NCI-H1417 (cell line): ENCODE measurements at places on chromosomes 12 and 14.
A peak's percentile ranks its signal among the peaks of the same experiment; 100 is the strongest.

DNA sequence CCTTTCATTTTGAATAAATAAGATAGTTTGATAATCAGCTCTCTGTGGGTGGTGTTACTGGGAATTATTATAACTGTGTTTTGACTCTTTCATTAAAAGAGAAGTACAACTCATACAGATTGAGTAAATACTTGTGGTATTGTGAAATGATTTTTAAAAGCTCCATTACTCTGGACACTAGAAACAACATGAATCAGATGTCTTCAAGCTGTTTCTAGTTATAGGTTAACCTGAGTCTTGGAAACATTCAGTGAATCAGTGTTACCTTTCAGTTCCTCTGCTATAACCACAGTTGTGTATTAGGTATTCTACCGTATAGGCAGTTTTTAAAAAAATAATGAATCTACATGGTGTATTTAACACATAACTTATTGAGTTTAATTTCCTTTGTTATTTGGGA, 128.4 kb upstream of the SSTR1 start:
- no peak for DNase-seq

DNA sequence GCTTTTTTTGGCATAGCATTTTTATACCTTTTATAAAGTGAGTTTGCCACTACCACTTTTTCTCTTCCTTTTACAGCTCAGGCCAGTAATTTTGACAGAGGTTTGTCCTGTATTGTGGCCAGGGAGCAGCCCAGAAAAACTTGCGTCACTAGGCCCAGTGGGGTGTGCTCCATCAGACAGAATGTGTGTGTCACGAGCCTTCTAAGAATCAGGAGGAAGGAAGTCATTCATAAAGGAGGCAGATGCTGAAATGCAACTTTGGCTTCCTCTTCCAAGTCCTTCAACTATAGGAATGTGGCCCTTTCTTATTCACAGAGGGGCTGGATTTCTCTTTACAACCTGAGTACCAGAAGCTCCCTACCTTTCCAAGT, 10.1 kb upstream of the RAB35 start:
- DNase-seq: no peak

DNA sequence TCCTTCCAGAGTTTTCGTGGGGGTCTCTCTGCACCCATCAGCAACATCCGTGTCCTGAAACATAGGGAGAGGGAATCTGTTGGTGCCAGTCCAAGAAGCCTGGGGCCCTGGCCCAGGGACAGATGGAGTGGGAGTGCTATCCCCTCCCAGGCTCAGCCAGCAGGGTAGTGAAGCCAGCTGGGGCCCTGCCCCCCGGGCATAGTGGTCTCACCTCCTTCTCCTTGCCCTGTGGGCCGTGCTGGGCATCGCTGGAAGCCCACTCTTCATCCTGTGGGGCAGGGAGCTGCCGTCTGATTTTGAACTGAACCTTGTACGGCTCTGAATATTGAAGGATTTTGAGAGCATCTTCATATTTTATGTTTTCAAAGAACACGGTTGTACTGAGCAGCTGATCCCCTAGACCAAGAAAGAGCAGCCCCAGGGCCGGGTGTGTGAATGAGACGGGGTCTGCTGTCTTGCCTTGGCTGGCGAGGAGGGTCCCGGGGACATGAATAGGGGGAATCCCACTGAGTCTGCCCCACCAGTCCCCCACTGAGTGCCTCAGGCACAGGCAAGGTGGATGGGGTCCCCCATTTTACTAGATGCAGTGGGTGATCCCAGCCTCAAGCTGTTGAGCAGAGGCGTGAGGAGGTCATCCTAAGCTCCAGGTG, 23.3 kb downstream of the AHNAK2 start:
- DNase-seq: no peak

DNA sequence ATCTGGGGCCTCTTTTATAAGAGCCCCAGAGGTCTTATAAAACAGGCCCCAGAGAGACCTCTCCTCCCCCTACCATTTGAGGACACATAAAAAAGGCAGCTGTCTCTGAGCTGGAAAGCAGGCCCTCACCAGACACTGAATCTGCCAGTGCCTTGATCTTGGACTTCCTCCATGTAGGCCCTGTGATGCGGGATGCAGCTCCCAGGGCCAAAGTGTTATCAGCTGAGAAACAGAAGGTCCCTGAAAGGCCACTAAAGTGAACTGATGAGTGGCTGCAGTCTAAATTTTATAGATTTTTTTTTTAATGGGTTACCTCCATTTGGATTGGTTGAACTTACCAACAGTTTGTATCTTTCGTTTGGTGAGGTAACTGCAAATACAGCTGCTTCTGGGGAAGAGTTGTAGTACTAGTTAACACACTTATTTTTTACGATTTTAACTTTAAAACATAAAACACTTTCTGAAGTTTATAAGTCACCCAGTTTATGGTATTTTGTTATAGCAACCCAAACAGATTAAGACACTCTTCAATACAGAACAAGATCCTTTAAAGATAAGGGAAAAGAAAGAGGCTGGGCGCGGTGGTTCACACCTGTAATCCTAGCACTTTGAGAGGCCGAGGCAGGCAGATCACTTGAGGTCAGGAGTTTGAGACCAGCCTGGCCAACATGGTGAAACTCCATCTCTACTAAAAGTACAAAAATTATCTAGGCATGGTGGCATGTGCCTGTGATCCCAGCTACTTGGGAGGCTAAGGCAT, 5.6 kb upstream of the GUCY2C start:
- no peak for DNase-seq

DNA sequence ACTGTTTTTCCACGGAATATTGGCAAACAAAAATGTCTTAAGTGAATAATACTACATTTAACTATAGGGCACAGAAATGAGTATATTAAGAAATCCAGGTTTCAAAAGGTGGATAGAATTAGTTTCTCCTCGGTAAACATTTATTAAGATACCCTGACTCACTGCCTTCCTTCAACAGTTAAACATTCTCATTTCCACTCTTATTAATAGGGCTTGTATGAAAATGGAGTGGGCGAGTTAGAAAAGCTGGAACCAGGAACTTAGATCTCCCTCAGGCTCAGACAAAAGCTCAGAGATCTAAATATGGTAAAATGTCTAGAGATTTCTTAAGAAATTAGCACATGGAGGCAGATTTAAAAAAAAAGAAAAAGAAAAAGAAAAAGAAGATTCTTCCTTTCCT, 78.8 kb downstream of the RMST start:
- DNase-seq: no peak

GRCh38 chr12:113823016-113823415, 143.1 kb downstream of the RBM19 start:
- no peak for DNase-seq

DNA sequence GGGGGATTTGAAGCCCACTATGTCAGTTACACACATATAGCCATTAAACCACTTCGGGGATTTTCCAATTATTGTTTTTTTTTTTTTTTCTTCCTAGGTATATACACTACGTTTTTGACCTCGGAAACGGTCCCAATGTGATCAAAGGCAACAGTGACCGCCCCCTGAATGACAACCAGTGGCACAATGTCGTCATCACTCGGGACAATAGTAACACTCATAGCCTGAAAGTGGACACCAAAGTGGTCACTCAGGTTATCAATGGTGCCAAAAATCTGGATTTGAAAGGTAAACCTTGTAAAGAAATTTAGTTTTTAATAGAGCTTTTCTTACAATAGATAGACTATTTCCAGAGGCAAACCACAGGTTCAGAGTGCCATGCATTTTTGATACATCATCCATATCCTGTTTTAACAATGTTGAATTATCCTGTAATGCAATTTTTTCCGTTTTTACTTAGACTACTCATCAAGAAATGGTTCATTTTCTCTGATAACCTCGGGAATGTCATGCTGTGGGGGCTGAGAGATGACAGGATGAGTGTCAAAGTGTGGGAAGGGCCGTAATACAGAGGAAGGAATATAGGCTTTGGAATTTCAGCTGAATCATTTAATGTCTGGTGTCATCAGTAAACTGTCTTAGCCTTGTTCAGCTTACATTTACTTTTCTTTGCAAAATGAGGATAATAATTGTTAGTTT, 797.1 kb downstream of the NRXN3 start:
- no peak for DNase-seq

GRCh38 chr14:34983786-34984185, 994 bp downstream of the SRP54 start:
- no peak for DNase-seq

GRCh38 chr14:81561084-81561775, 27.6 kb upstream of the SEL1L start:
- no peak for DNase-seq

GRCh38 chr12:50241178-50241577, 42.1 kb downstream of the LIMA1 start:
- no peak for DNase-seq

- no peak for DNase-seq
These were observed 134.6 kb downstream of the ESR2 start for GRCh38 chr14:64159588-64159987.

DNA sequence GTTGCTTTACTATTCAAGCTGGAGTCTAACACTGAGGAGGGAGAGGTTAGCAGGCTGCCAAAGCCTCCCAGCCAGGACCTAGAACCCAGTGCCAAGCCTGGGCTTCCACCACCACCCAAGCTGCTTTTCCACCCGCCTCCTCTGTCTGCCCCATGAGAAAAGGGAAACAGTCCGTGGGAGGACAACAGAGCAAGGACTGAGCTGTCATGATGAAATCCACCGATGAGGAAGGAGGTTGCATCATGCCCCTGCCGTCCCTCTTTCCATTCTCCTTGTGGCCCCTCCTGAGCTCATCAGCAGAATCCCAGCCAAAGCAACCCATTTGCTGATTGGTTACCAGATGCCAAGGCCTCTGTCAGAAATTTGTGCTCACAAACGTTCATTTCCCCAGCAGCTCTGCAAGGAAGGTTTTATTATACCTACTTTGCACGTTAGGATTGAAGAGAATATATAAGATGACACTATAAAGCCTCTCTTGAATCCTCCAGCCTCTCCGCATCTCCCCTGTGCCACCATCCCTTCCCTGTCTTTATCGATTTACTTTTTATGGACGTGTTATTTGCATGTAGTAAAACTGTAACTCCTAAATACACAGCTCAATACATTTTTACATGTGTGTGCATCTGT, 6.3 kb upstream of the SERPINA1 start:
- no peak for DNase-seq

- DNase-seq: peak; percentile 69
These were observed 459.6 kb upstream of the RGS6 start for GRCh38 chr14:71472356-71473340.

DNA sequence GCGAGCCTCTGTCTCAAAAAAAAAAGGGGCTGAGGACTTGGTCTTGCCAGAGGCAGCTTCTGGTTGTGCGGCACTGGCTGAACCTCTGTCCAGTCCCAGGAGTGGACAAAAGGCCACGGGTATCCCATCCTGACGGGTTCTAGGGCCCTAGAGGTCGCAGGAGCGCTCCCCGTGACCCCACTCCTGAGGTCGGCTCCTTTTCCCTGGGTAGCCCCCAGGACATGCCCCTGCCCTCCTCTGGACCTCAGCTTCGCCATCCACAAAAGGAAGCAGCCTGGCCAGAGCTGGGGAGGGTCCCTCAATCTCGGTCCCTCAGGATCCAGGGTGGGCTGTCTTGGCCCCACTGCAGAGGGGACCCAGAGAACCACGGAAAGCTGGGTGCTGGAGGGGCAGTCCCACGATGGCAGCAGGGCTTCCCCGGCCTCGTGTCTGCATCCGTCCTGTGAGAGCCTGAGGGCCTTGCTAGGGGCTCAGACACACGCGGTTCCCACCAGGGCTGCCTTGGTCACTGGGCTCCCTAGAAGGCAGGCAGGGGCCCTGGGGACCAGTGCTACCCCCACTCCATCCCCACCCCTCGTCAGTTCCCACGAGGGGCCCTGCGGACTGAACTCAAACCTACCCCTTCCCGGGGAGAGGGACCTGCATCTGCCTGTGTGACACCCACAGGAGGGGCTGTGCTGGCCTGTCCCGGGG, 31.1 kb downstream of the ASCL4 start:
- DNase-seq: no peak

DNA sequence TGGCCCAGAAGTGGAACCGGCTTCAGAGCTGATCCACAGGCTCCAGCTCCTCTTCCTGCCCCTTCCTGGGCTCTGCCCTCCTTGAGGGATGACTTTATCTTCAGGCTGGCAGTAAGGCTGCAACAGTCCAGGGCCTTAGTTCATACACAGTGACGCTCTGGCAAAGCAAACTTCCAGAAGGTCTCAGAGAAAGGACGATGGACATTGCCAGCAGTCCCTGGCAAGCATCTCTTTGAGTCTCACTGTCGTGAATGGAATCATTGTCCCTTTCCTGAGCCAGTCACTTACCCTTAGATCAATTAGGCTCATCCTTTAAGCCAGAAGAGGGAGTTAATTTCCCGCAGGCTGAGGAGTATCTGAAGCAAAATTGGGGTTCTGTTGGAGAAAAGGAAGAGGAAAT, 8.6 kb downstream of the AK7 start:
- DNase-seq: no peak

DNA sequence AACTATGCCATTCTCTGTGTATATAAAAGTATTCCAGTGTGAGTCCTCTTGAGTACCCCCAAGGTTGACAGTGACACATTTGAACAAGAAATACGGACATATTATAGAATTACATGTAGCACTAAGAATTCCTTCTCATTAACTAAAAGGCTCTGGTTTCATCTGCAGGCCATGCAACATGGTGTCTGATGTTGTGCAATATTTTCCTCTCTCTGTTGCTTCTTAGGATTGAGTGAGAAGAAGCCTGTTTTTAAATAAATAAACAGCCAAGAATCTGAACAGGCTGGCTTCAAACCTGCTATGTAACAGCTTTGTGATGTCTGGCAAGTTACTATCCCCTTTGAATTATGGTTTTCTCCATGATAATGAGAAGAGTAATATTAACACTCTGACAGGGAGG, 22.2 kb upstream of the CCER1 start:
- DNase-seq: no peak

DNA sequence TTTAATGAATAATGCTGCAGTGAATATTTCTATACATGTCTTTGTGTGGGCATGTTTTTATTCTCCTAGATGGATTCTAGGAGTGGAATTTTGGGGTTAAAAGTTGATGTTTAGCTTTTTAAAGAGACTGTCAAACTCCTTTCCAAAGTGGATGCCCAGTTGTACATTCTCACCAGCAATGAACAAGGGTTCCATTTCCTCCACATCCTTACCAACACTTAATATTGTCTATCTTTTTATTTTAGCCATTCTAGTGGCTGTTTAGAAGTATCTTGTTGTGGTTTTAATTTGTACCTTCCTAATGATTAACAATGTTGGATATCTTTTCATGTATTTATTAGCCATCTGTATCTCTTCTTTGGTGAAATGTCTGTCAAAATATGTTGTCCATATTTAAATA, 109.8 kb downstream of the SMOC1 start:
- no peak for DNase-seq

DNA sequence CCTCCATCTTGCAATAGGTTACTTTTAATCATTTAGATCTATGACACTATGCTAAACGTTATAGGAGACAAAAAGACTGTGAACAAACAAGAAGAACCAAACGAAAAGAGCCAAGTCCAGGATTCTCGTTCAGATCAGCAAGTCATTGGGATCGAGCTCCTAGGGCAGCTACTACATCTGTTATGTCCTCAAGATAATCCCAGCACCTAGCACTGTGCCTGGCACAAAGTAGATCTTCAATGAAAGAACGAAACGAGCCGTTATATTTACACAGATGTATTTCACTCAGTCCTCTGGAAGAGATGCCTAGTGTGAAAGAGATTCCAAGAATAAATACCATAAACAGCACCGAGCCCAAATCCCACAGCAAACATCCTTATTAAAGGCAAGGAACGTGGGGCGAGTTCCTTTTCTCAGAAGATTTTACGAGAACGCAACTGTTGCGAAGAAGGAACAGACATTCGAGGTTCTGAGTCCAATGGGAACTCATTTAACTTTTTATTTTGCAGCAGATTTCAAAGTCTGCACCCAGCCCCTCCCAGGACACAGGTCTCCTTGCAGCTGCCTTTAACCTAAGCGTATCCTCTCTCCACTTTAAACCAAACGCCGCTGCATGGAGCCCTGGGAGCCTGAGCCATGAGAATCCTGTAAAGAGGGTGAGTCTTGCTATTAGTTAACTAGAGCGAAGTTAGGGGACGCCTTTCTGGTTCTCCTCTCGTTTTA, 544 bp upstream of the TDP1 start:
- DNase-seq: no peak
